ENCODE measurements at places on chromosomes 7 and 10.

GRCh38 chr10:112696592-112696991, 249.6 kb downstream of the VTI1A start:
- no peak overlapping the region for H3K4me3 ChIP-seq
- H3K36me3 ChIP-seq: peaks cover 5% of the 10 kb centered on the region
- no peaks in the 10 kb centered on the region for H3K27me3 ChIP-seq
- H3K4me1 ChIP-seq: no peaks in the 10 kb centered on the region
- H3K27ac ChIP-seq: no peak overlapping the region

GRCh38 chr10:62025901-62026879, 124.7 kb downstream of the ARID5B start:
- no peaks in the 10 kb centered on the region for H3K27me3 ChIP-seq
- peaks cover 81% of the 10 kb centered on the region for H3K36me3 ChIP-seq
- no peak overlapping the region for H3K27ac ChIP-seq
- no peak for DNase-seq
- H3K4me3 ChIP-seq: no peak overlapping the region

DNA sequence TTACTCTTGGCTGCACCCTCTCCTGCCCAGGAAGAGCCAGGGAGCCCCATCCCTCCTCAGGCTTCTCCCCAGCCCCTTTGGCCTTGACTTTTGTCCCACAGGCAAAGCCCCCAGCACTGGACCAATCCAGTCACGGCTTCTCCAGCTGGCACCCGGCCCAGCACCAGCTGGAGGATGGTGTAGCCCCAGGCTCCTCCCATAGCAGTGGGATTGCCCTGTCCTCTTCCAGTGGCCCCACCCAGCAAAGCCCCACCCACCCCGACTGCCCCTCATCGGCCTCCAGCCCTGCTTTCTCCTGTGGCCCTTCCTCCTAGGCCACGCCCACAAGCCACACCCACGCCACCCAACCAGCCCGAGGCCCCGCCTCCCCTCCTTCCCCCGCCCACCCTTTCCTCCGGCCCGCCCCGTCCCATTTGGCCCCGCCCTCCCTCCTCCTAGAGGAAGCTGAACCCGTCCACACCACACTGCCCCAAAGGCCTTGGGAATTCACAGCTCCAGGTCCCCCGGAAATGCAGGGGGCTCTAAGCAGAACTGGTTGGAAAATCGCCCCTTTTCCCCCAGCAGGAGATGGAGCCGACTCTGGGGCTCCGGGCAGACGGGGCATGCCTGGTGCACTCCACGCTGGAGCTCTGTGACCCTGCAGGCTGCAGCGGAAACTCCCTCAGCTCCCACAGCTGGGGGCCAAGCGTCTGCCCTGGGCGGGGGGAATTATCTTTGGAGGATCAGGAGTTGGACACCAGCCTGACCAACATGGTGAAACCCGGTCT, 25.2 kb downstream of the GET4 start:
- no peak overlapping the region for H3K4me3 ChIP-seq
- peak; percentile 39 for DNase-seq
- H3K27me3 ChIP-seq: no peaks in the 10 kb centered on the region
- no peak overlapping the region for H3K27ac ChIP-seq
- H3K36me3 ChIP-seq: no peaks in the 10 kb centered on the region
- no peaks in the 10 kb centered on the region for H3K4me1 ChIP-seq

DNA sequence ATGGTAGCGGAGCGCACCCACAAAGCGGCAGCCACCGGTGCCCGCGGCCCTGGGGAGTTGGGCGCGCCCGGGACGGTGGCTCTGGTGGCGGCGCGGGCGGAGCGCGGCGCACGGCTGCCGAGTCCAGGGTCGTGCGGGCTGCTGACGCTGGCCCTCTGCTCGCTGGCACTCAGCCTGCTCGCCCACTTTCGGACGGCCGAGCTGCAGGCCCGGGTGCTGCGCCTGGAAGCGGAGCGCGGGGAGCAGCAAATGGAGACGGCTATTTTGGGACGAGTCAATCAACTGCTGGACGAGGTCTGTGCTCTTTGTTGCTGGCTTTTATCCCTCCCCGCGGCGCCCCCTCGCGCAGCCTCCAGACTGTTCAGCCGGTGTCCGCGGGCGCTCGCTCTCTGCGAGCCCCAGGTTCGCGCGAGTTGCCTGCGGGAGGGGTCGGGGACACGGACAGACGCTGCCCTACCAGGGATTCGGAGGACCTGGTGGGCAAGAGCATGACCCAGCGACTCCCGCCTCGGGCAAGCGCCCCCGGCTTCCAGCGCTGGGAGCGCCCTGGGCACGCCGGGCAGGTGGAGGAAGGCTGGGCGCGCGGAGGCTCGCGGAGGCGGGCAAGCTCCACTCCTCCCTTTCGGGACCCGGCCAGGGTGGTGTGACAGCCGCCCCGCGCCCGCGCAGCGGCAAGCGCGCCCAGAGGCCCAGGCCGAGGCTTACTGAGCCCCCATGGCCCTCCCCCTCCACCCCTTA, 887 bp downstream of the COL13A1 start:
- H3K4me3 ChIP-seq: no peak overlapping the region
- H3K4me1 ChIP-seq: peaks cover 6% of the 10 kb centered on the region
- H3K27ac ChIP-seq: no peak overlapping the region
- no peak for DNase-seq
- H3K27me3 ChIP-seq: peaks cover 40% of the 10 kb centered on the region

GRCh38 chr7:155217634-155218033, 80.0 kb upstream of the INSIG1 start:
- H3K4me3 ChIP-seq: no peak overlapping the region
- H3K4me1 ChIP-seq: peaks cover 10% of the 10 kb centered on the region
- no peaks in the 10 kb centered on the region for H3K27me3 ChIP-seq
- DNase-seq: no peak

DNA sequence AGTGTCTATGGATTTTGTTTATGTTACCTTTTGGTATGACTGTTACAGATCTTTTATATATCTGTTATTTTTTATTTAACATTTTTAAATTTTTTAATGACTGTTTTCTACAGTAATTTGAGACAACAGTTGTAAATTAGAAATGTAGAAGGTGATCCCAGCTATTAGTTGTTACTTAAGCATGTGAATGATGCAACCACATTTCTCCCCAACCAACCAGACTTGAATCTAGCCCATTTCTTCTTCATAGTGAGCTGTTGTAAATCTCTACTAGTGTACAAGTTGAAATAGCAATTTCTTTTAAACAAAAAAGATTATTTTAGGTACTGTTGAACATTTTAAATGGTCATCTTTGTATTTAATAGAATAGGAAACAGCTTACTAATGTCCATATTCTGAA, 18.0 kb downstream of the TMEM106B start:
- no peak for DNase-seq
- H3K4me3 ChIP-seq: no peak overlapping the region
- peaks cover 48% of the 10 kb centered on the region for H3K36me3 ChIP-seq

Data from activated CD4-positive, alpha-beta T cell treated with anti-CD3 and anti-CD28 coated beads, Interleukin-2, amount 10 ng/mL, durations not matched to agents 7 days and 5 days (primary cell).